ENCODE measurements at places on chromosomes 13 and 19.

GRCh38 chr13:30692113-30692512 is 43.2 kb upstream of the ALOX5AP start:
- no peak for DNase-seq

- peak; percentile 67 for DNase-seq
These were observed 89.8 kb downstream of the KDM4B start for GRCh38 chr19:5058521-5059212.

DNA sequence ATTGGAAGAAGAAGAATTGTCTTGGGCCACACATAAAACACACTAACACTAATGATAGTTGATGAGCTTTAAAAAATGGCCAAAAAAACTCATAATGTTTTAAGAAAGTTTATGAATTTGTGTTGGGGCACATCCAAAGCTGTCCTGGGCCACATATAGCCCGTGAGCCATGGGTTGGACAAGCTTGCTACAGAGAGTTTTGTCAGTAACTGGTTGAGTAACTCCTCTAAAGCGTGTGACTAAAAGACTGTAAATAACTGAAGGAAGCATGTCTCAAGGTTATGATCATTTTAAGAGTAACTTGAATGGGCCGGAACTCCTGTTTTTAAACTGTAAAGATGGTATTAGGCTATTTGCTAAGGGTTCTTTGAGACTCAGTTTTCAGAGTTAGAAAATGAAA is 118.0 kb downstream of the KL start:
- DNase-seq = no peak

DNA sequence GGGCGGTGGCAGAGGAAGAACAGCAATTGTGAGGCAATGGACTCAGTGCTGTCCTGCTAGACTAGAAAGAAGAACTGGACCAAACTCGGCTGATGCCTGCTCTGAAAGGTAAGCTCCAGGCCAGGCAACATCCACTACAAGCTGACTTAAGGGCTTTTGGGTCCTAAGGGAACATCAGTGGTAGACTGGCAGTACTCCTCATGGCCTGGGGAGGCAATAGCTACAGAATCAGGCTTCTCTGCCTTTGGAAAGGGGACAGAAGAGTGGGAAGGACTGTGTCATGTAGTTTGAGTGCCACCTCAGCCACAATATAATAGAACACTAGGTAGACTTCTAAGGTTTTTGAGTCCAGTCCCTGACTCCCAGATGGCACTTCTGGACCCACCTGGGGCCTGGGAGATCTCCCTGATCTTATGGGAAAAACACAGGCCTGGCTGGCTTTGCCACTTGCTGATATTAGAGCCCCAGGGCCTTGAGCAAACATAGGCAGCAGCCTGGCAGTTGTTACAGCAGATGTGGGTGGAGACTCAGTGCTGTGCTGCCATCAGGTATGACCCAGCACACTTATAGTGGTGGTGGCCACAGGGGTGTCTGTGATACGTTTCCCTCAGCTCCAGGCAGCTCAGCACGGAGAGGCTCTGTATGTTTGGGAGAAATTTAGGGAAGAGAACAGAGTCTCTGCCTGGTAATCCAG is 9.2 kb upstream of the CLC start:
- DNase-seq = no peak

- DNase-seq = no peak
These were observed 9.1 kb downstream of the SLITRK5 start for GRCh38 chr13:87680298-87680697.

DNA sequence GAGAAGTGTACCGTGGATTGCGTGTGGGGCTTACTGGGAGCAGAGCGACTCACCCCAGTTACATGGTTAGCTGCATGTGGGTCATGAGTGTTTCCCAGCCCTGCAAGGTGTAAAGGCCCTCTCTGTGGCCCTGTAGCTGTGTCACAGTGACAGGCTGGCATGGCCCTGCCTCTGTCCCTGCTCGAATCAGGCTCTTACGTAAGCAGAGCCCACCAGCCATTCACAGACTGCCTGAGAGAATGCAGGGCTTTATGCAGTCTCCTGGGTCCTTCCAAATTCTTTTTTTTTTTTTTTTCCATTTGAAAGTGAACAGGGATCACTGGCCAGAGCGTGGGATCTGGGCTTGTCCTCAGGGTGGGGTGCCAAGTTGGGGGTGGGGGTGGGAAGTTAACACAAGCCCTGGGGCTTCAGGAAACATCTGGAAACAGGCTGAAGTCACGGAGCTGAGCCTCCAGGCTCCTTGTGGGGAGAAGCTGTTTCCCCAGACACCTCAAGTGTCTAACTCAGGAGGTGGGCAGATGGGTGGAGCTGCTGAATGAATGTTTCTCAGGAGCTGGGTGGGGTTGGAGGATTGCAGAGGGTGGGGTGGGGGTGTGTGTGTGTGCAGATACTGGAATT is 13.4 kb downstream of the TECR start:
- DNase-seq = peak; percentile 32

DNA sequence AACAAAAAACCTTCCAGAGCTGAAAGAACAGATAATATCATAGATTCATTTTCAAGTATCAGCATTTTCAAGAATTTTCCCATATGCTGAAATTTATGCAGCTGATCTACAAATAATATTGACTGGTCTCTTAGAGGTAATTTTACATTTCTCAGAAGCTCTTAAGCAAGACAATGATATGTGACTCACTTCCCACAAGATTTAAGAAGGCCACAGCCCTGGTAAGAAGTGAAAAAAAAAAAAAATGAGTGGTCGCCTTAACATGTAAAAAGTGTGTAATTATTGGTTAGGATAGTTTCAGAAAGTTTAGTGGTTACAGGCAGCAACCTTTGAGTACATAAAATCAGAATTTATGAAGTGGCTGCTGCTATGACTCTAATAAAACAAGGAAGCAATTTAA is 54.5 kb downstream of the NUFIP1 start:
- peak; percentile 56 for DNase-seq

DNA sequence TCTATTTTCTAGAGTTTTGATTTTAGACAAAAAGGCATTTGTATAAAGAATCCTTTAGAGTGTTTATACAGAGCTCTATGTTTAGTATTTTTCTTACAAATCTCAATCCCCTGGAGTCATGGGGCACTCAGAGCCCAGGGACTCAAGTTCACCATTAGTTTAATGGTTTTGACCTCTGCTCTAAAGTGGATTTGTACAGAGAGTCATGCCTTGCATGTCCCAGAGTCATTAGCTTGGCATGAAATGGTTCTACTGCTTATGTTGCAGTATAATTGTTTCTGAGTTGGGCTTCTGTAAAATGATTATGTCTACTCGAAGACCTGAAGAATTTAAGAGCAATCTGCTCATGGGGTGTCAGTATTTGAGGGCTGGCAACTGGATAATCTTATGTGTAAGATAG is 406.2 kb downstream of the DLEU7 start:
- DNase-seq = peak; percentile 34

- no peak for DNase-seq
These were observed 4.6 kb downstream of the EFNA2 start for GRCh38 chr19:1290196-1290702.

GRCh38 chr13:98839856-98840769 is 87.6 kb upstream of the SLC15A1 start:
- peak; percentile 61 for DNase-seq

- DNase-seq = no peak
These were observed 61.1 kb downstream of the MAP4K1 start for GRCh38 chr19:38556521-38557174.

DNA sequence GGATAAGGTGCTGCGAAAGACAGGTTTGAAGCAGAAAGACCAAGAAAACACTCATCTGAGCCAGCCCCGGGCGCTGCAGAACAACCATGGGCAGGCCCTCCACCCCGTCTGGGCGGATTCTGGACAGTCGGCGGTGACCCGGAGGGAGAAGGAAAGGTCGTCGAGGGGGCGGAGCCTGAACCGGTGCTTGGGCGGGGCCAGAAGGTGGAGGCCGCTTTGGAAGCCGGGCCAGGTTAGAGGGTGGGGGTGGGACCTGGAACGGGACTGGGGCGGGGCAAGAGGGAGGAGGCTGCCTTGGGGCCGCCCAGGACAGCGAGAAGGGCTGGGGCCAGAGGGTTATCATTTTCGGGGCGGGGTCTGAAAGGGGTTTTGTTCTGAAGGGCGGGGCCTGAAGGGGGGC is 5.0 kb upstream of the ZNF765 start:
- DNase-seq = no peak

DNA sequence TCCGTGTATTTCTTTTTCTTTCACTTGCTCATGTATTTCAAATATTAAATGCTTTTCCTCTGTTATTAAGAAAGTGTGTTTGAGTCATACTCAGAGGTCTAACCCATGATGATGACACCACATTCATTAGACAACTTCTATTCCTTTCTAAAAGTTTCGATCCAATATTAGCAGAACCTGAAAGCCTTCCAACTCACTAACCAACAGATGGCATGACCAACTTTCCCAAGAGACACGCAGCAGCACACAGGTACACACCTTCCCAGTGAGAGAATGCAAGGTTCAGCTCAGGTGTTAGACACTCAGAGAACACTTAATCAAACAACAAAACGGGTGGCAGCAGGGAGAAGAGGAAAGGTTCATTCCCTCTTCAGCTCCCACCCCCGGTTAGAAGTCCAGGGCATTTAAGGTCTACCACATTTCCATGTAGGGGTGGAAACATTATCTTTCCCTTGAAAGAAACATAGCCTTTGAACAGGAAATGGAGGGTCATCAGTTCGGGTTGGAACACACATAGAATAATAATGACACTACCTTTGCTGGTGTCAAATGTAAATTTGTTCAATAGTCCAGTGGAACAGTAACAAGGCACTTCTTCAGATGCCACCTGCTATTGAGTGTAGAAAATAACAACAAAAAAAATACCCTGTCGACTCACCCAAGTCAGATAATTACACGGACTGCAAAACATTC is 404.2 kb downstream of the COG6 start:
- no peak for DNase-seq

- no peak for DNase-seq
These were observed 5.5 kb downstream of the ALDH16A1 start for GRCh38 chr19:49458567-49458903.

- no peak for DNase-seq
These were observed 8.5 kb downstream of the ZNF557 start for GRCh38 chr19:7078008-7078407.

DNA sequence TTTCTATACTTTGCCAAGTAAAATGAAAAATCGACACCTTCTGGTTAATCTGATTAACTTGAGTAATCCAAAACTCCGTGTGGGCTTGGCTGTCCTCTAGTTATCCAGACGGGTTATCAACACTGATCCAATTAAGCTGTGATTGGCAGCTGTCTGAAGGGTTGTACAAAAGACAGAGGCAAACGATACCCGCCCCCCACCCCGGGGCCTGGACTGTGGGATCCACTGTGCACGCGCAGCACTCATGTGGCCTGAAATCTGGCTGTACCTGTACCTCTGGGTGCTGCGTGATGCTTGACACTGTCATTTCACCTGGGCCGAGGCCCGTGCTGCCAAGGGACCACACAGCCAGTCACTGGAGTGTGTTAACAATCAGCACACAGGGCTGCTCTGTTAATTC is 53.5 kb downstream of the COL4A2 start:
- no peak for DNase-seq

DNA sequence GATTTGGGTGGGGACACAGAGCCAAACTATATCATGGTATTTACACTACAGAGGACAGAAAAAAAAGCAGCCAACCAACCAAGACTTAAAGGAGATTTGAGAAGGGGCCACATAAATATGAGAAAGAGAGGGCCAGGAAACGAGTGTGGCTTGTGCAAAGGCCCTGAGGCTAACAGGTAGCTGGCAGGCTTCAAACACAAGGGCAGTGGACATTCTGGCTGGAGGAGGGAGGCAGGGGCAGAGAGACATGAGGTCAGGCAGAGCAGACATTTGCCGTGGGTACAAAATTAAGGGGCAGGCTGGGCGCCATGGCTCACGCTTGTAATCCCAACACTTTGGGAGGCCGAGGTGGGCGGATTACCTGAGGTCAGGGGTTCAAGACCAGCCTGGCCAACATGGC is 278.7 kb downstream of the FOXO1 start:
- no peak for DNase-seq

DNA sequence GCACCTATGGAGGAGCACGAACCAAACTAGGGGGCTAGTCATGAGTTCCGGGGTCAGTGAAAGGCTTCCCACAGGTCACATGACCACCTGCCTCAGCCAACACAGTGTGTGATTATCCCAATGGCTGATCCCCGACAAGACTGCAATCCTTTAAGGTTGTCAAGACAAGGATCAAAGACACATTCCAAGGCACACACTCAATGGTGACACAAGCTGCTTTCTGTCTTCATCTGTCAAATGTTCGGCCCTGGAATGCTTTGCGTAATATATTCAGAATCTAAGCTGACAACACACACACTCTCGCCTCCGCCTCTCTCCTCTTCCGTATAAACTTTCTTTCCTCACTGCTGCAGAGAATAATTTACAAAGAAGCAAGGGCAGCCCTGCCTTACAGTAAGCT is 11.7 kb downstream of the RANBP3 start:
- no peak for DNase-seq

DNA sequence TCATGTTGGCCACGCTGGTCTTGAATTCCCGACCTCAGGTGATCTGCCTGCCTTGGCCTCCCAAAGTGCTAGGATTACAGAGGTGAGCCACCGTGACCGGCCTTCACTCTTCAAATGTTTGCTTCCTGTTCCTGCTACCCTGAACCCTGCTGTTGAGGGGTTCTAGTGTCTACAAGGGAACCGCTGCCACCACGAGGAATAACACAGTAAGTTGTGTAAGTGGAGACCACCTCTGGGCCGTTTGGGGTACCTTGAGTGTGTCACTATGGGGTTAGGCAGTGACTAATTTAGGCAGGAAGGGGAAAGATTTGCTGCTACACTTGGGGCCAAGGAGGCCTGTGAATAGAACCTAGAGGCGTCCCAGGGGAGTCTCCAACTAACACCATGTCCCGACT is 2.2 kb upstream of the MYADM start:
- peak; percentile 41 for DNase-seq

DNA sequence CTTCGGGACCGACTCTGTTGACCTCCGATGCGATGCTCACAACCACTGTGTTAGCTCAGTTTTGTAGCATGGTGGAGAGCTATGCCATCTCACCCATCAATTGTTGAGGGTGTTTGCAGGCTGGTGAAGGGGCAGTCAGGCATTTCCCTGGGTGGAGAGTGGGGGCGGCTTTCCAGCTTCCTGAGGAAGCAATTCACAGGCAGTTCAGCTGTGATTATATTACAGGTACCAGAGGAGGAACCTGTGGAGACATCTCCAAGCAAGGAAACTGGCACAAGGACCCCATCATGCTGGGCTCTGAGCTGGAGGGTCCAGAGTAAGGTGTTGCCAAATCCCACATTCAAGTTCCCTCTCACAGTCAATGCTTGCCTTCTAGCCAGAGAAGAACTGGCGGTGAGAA is 166.0 kb upstream of the ZNF536 start:
- no peak for DNase-seq

GRCh38 chr19:17836530-17836929 is 11.3 kb downstream of the JAK3 start:
- DNase-seq = no peak

GRCh38 chr13:99434258-99434788 is 66.9 kb upstream of the TM9SF2 start:
- no peak for DNase-seq

DNA sequence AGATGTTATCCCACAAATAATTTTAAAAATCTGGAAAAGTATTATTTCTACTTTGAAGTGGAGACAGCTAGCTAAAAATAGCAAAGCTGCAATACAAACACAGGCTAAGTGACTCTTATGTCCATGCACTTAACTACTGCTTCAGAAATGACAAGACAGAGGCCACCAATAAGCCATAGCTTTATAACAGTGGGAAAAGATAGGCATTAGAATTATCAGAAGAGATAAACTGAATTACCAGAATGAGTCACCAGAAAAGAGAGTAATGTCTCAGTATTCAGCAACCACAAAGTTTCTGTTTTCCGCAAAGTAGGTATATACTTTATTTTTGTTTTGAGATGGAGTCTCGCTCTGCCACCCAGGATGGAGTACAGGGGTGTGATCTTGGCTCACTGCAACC is 17.1 kb downstream of the CLN5 start:
- DNase-seq = no peak
